ENCODE measurements at places on chromosomes 6 and 20.

DNA sequence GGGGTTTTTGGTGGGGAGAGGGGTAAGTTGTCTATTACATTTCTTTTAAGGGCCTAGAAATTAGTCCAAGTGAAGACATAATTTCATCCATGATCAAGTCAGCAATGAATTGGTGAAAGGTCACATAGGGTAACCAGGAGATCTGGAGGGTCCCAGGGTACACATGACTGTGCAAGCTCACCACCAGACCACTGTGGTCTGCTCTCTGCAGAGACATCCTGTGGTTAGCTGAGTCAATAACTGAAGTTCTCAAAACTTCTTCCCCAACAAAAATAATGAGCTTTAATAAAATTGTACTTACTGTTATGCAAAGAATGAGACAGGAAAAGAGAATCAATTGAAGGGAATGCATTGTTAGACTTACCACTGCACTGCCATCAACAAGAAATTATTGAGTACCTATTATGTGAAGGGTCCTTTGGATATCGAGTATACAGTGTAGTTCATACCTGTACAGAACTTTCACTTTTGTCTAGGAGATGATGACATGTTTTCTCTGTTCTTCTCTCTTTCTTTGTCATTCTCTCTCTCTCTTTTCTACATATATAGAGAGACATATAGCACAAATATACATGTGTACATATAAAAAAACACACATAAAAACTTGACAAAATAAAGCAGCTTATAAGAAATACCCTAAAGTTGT is 209.8 kb downstream of the GJA1 start:
- peak; percentile 14 for DNase-seq

DNA sequence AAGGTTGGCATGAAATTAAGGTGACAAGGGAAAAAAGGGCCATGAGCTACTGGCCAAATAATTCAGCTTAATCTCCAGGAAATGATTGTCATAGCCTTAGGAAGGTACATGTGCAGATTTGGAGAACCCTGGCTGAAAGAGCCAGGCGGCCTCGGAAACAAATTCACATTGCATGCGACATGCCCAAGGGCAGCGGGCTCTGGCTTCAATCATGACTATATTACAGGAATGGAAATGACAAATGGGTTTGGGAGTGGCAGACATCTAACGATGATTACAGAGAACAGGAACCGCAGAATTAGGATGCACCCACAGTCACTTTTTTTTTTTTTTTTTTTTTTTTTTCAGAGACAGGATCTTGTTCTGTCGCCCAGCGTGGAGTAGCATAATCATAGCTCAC is 112.4 kb upstream of the SALL4 start:
- DNase-seq = no peak

DNA sequence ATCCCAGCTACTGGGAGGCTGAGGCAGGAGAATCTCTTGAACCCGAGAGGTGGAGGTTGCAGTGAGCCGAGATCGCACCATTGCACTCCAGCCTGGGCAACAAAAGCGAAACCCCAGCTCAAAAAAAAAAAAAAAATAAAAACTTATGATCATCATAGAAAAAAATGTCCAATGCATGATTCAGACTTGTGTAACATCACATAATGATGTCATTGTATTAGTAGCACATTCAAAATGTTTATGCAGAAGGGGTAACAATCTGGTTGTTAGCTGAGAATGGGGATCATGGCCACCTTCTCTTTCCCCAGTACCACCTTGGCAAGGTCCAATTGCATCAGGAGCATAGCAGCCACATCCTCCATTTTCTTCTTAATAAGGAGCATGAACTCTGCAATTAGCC is 137.6 kb upstream of the MARCKS start:
- DNase-seq = no peak

- peak; percentile 26 for DNase-seq
These were observed 3.0 kb upstream of the HUS1B start for GRCh38 chr6:659716-660581.

DNA sequence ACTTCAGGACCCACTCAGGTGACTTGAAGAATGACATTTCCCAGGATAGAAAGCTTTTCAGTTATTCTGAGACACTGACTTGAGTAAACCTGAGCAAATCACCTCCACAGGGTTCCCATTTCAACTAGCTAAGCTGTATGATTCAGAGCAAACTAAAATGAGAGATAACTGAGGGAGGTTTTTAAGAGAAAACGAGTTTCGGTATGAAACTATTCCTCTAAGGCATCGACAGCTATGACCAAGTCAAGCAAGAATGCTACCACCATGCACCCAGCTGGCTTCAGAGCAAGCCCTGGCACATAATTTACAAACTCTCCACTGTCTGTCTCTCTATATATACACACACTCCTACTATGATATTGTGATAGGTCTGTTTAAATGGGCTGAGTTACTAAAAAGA is 75.4 kb downstream of the PERP start:
- no peak for DNase-seq

Measured in activated CD4-positive, alpha-beta T cell treated with anti-CD3 and anti-CD28 coated beads for 48 hours (primary cell).